G401 (cell line): ENCODE measurements at places on chromosomes 12 and 14. TPM values are rescaled to one million over a fixed set of nuclear protein-coding genes. Genes with fewer than 3 reads are reported as not detected.

DNA sequence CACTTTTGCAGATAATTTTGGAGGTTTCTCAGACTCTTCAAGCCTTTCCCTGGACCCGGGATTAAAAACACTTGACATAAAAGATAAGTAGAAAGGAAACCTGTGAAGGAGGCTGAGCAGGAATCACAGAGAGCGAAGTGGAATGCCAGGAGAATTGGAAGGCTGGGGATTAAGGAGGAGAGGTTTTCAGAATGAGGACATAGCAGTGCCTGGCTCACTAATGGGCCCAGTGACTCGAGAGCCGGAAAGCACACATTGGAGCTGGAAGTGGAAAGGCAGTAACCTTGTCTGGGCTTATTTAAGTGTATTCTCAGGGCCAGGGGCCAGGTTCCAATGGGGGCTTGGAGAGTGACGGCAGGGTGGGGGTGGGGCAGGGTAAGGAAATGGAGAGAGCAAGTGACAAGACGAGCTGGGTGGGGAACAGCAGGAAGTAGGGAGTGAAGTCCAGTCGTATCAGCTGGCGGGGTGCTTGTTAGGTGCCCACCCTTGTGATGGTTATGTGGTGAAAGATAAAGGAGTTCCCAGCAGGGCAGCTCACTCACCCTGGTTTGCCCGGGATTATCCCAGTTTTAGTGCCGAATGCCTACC, 13.1 kb downstream of the EVL start:
- no peak for DNase-seq

DNA sequence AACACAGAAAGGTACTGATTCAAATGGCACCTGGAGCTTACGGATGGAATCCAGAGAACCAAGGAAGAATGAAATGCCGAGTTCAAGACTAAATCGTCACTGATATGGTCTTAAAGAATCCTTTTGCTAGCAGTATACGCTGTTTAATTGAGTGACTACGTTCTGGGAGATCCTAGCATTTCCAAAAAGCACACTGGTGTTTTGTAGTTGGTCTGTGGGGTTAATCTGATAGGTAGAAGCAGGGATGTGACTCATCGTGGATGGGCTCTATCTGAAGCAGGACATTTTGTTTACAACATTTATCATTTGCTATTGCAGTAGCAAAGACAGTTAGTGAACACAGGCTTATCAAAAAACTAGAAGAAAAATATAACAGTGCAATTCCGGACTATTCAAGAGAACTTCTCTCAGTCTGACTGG, 169.2 kb upstream of the HMGA2 start:
- no peak for DNase-seq

DNA sequence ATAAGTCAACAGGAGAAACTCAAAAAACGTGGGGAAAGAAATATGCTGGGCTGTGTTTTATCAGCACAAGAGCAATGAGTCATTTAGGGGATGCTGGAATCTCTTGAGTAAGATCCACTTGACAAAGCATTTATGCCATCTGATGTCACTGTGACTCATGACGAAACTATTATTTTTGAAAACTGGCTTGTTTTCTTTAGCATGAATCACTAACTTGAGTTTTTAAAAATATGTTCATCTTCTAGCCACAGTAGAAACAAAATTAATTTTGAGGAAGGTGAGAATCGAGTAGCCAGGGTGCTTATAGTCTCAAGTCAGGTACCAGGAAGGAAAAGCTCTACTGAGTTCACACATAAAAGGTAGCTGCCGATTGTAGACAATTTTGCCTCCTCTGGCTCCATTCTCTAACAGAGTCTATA, 456.2 kb upstream of the MGAT4C start:
- DNase-seq = no peak

DNA sequence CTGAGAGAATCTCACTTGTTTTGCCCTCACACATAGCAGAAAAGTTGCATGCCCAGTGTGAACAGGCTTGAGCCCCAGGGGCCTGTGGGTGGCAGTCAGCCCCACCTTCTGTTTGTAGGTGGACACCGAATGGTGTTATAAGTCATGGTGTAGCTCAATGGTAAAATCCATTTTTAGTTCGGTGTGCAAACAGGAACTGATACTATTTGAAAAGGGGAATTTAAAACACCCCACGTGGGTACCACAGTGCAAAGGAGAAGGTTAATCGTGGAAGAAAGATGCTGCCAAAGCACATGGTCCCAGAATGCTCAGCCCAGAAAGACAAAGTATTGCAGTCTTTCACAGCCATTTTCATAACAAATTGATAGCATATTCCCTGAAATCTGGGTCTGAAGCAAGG, 71.8 kb upstream of the GZMB start:
- no peak for DNase-seq

The MYF5 gene
- not detected in 2 replicates for total RNA-seq

DNA sequence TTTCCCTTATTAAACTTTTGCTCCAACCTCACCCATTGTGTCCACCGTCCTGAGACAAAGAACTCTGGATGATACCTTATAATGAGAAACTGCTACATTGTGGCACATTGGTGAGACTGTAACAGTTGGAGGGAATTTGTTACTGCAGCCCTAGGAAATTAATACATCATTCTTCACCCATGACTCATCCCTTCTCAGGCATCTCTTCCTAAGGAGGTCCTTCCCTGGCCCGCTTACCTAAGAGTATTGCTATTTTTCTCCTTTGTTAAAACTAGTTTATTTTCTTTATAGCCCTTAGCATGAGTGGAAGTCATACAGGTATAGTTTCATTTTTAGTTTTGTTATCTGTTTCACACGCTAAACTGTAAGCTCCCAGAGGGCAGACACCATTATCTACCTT, 87.1 kb downstream of the TMEM260 start:
- DNase-seq = no peak

- no peak for DNase-seq
Measured at GRCh38 chr12:33588725-33589405, 149.2 kb upstream of the SYT10 start.

- DNase-seq = no peak
Measured at GRCh38 chr12:85280984-85281630, 1.1 kb downstream of the ALX1 start.

GRCh38 chr14:84579292-84579691, 950.7 kb upstream of the FLRT2 start:
- no peak for DNase-seq

- peak; percentile 92 for DNase-seq
Measured at GRCh38 chr12:8687846-8688601, 9.8 kb upstream of the RIMKLB start.

DNA sequence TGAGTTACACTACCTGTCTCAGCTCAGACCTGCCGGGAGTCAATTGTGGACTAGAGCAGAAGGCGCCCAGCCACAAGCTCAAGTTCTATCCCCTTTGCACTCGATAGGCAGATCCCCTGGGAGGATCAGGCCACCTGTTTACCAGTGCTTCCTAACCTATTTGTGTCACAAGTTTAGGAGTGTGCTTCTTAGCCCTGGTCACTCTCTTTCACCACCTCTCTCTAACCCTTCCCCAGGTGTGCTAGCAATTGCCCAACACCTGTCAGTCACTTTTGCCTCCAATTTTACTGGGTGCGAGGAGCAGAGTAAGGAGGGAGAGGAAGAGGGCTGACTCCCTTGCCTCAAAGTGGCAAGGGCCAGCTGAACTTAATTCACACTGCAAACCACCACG, 745 bp upstream of the NAA30 start:
- DNase-seq = peak; percentile 29

- no peak for DNase-seq
Measured at GRCh38 chr12:6085841-6086240, 38.6 kb downstream of the VWF start.

The PAH gene
- total RNA-seq = not detected in 2 replicates

DNA sequence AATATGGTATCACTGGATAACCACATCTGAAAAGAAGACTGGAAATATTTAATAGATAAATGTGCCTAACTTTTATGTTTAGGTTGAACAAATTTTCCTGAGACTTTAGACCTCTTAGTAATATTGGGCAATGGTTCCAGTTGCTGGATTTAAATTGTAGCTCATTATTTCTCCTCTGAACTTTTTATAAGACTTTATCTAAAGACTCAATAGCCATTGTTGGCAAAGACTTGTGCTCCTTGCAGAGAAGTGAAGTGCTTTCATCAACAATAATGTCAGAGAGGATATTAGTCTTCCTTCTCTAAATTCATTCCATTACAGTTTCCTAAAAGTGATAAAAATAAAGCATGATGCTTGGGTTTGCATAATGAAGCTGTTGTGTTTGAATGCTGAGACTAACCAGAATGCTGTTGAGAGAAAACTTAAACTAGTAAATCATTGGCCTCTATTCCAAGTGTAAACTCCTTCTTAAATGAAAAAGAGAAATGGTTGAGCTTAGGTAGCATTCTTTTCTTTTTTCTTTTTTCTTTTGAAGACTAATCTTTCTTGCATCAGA, 200.2 kb downstream of the TMTC3 start:
- DNase-seq = no peak
